SK-N-SH (cell line): ENCODE measurements at places on chromosomes 16 and 17.

DNA sequence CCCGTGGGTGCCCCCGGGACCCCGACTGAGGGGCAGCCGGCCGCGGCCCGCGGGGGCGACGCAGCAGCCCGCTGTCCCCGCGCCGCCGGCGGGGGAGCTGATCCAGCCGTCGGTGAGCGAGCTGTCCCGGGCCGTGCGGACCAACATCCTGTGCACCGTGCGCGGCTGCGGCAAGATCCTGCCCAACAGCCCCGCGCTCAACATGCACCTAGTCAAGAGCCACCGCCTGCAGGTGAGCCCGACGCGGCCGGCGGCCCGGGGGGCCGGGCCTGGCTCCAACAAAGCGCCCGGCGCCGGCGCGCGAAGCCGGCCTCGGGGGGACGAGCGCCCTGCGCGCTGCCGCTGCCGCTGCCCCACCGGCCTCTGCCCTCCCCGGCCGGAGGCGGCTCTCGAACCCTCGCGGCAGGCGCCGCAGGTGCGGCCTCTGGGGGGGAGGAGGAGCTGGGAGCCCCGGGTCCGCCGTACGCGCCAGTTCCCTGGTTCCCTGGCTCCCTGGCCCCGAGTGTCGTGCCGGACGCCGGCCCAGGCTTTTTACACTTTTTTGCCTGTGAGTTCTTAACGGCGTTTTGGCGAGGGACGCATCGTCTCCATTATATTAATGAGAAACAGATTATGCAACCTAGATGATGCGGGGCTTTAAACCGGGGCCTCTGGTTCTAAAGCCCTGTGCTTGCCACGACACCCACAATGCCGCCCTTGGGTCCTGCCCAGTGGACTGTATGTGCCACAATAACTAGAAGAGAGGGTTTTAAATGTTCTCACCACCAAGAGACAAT lies 521 bp downstream of the ATMIN start:
- peak; percentile 80 for DNase-seq

GRCh38 chr17:39026980-39027451 lies 59.8 kb upstream of the FBXO47 start:
- DNase-seq = peak; percentile 63

DNA sequence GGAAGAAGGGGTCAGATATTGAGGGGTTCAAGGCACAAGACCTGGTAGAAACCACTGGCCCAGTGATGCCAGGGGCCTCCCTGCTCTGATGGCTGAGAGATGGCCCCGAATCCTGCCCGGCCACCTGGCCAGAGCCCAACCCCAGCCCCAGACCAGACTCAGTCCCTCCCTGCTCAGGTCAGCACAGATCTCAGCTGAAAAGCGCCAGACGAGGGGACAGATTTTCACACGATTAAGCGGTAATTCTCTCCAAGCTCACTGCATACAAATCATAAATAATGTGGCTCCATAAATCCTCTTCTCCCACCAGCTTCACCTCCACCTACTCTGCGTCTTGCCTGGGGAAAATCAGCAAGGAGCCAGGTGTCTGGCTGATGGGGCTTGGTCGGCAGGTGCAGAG lies 57.1 kb downstream of the ENGASE start:
- no peak for DNase-seq

DNA sequence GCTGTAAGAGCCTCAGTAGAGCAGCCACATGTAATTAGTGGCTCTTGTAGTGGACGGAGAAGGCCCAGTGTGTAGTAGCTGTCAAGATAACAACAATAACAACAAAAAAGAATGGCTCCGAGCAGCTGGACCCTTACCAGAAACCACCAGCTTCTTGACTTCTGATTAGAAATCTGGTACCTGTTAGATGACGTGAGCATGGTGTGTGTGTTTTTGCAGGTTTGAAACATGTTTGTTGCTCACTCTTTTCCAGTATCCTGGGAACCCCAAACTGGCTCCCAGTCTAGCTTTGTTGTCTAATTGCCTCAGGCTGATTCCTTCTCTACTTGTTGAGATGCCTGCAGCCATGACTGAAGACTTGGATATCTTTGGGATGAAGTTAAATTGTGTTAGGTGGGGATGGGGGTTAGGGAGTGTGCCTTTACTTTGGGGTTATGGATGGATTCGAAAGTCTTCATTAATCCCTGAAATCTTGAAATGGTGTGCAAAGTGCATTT lies 21.0 kb downstream of the IGF2BP1 start:
- no peak for DNase-seq

GRCh38 chr17:54980375-54980774 lies 11.8 kb downstream of the STXBP4 start:
- DNase-seq = no peak

DNA sequence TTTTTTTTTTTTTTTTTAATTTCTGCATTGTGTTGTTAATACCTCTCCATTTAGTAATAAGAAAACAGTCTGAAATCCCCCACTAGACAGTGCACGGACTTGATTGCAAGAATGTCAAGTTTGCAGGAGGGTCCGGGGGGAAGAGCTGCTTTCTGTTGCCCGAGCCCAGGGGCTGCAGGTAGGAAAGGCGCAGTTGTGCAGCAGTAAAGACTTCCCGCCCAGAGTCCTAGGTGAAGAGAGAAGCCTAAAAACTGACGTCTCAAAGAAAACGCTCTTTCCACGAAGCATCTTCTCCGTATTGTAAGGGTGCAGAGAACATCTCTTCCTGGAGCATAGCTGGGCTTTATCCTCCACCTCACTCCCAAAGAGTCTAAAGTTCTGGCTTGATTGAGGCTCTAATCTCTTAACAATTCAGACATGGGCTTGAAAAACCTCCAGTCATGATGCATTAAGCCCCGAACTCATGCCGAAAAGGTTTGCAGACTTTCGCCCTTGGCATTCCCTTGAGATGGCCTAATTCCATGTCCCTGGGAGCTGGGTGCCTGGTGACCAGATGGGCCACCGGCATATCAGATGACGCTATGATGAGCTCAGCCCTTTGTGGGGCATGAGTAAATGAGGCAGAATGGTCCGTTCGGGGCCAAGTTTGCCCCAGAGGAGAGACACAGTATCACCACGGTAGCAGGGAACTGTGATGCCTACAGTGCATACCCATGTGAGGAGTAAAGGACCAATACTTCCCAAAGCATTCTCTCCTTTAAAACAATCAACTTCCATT lies 436.2 kb upstream of the ZFHX3 start:
- peak; percentile 28 for DNase-seq

DNA sequence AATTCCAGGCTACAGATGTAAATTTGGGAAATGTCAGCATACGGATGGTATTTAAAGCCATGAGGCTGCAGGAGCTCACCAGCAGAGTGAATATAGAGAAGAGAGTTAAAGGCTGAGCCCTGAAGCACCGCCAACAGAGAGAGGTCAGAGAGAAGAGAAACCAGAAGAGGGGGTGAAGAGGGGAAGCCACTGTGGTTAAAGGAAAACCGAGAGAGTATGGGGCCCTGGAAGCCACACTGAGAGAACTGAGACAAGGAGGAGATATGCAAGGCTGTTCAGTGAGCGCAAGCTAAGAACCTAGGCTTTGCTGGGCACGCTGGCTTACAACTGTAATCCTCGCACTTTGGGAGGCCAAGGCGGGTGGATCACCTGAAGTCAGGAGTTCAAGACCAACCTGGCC lies 24.6 kb downstream of the COPRS start:
- no peak for DNase-seq

DNA sequence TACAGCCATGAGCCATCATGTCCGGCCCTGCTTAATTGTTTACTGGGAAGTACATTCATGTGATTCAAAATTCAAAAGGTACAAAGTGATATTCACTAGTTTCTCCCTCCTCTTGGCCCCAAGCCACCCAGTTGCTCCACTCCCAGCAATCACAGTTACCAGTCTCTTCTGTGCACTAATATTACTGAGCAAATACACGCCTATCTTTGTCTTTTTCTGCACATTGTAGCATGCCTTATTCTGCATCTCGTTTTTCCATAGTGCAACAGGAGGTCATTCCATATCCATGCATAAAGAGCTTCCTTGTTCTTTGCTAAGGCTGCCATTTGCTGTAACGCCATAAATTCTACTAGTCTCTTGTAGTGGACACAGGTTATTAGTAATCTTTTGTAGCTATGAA lies 2.2 kb upstream of the ALOX15 start:
- no peak for DNase-seq

DNA sequence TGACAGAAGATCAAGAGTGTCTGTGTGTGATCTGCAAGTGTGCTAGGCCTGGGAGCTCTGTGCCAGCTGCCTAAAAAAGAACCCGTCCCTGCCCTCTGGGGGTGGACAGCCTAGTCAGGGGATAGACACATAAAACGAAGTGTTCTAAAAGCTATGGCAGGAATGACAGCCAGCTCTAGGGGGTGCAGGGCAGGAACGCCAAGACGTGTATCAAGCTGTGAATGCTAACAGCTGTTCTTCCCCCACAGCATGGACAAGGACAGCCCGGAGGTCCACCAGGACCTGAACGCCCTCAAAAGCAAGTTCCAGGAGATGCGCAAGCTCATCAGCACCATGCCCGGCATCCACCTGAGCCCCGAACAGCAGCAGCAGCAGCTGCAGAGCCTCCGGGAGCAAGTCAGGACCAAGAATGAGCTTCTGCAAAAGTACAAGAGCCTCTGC lies 5.1 kb downstream of the RASD1 start:
- DNase-seq = no peak
